ENCODE measurements at places on chromosomes 7 and 10.

DNA sequence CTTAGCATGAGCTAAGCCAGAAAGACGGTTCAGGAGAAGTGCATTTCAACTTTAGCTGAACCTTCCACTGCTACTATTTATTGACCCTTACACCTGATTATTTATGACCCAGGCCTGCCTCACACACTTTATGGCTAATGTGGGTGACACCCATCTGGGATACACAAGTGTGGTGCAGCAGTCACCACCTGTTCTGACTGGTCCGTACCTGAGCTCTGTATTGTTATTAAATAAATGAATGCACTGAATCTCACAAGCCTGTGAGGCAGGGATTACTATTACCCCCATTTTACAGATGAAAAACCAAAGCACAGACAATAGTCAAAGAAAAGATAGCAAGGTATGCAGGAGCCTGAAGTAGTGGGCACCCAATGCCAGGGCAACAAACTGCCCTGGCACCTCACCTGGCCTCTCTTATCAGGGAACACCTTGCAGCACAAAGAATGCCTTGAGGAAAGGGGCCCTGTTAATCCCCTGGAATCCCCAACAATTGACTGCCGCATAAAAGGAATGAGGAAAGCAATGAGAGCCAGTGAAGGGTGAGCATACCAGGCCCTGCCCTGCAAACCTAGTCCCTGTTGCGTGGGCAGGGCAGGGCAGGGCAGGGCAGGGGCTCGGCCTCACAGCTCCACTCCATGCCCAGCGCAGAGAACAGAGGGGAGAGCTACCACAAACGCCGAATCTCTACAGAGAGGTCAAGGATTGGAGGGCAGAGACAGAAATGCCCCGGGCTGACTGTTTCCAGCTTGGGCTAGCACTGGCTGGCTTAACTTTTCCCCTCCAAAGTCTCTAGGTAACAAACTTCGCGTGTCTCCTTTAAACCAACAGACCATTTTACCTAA lies 1.3 kb downstream of the ANXA11 start:
- peak; percentile 87 for DNase-seq

GRCh38 chr7:55463686-55464262 lies 98.6 kb downstream of the LANCL2 start:
- peak; percentile 8 for DNase-seq

DNA sequence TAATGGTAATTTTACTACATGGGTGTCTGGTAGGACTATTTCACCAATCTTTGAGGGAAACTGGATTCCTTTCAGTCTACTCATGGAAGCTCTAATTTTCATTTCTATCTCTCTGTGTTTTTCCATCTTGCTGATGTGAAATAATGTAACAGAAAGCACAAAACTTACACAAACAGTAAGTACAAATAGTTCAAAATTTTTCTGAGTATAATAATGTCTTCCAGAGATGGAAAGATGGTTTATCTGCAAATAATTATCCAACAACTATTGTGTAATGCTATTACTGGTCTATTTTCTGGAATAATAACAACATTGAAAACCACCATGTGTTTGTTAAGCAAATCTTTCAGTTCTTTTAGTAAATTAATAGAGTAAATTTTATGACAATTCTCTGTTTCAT lies 565.8 kb upstream of the MGMT start:
- DNase-seq = no peak

DNA sequence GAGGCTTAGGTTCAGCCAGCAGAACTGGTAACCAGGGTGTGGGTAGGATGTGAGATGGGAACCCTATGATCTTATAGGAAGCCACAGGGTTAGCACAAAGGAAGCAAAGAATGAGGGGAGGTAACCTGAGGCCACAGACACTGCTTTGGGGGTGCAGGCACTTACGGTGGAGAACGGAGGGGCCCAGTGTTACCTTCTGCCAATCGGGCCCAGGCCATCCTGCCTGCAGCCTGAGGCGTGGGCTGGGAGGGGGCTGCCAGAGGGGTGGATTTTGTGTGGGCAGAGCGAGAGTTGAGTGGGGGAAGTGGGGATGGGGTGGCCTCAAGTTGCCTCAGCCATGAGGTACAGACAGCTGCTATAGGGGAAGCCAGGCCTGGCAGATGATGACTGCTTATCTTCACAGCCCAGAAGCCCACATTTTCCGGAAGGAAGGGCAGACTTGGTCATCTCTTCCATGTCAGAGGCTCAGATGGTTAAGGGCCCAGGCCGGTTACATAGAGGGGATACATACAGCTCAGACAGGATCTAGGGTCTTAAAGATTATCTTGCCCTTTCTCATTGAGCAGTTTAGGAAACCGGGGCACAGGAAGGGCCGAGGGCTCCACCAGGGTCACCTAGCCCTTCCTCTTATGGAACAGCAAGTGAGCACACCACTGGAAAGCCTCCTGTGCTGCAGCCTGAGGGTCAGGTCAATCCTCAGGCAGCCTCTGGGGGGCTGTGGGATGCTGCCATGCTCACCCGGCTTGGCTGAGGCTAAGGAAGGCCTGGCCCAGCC lies 24.4 kb upstream of the VSIR start:
- DNase-seq = no peak

GRCh38 chr10:123464430-123465323 lies 201.5 kb upstream of the GPR26 start:
- DNase-seq = no peak

DNA sequence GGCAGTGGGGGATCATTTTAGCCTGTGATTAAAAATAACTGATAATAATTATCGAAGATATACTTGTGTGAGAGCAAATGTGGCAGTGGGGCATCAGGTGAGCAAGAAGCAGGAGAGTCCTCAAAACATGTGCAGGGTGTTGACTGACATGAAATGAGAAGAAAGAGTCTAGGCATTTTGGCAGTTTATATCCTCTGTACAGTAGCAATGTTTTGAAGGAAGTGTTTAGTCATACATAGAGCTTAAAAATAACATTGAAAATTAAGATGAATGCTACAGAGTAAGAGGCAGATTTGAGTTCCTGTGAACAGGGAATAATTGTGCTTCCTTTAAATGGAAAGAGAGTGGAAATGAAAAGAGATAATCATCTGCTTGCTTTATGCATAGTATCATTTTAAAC lies 47.4 kb downstream of the VPS50 start:
- DNase-seq = no peak

- DNase-seq = no peak
Measured at GRCh38 chr10:69089638-69090599, 2.0 kb downstream of the SRGN start.

DNA sequence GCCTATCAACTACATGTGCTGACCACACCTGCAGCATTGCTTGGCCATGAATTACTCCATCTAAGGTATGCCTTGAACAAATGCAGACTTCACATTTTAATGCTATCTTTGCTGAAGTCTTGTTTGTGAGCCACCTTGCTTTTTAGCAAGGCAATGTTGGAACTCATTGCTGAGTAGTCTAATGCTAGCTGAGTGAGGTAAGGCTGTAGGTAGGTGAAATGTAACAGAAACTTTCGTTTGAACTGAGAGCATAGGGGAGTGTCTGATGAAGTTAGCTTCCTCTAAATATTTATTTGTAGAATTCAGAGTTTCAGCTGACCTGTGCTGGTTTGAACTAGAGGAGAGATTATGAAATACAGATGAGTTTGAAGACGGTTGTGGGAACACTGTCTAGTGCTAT lies 238.5 kb downstream of the SEMA3A start:
- no peak for DNase-seq

DNA sequence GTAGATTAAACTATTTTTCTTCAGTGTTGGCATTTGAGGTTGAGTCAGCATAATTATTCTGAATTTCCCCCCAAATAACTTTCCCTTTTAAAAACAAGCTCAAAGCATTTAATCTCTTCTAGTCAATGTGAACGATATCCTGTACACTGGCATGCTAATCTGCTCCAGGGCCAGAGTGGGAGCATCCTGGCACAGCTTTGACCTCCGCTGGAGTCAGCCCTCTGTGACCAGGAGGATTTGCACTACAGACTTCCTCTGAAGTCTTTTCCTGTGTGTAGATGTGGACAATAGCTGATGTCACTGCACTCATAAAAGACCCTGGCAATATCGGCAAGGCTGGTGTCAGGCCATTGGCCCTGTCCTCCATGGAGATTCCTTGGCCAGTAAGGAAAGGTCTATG lies 340.2 kb downstream of the CDC14C start:
- DNase-seq = no peak

DNA sequence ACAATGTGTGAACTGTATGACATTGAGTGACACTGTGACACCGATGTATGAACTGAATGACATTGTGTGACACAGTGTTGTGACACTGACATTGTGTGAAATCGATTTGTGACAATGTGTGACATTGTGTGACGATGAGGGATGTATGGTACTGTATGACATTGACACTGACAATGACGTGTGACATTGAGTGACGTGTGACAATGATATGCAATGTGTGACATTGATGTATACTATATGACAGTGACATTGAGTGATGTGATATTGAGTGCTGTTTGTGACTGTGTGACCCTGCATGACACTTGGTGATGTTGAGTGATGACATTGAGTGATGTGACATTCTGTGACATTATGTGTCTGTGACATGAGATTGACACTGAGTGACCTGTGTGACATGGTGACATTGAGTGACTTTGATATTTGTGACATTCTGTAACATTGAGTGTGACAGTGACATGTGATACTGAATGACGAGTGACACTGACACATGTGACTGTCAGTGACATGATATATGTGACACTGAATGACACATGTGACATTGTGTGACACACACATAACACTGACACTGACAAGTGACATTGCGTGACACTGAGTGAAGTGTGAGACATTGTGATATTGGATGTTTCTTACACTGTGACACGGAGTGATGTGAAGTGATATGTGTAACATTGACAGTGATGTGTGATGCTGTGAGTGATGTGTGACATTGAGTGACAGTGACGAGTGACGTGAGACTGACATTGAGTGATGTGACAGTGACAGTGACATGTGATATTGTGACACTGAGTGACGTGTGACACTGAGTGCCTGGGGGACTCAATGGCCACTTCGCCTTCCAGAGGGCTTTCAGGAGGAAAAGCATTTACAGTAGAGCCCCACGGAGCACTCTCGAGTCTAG lies 167.5 kb downstream of the PRKAG2 start:
- no peak for DNase-seq

DNA sequence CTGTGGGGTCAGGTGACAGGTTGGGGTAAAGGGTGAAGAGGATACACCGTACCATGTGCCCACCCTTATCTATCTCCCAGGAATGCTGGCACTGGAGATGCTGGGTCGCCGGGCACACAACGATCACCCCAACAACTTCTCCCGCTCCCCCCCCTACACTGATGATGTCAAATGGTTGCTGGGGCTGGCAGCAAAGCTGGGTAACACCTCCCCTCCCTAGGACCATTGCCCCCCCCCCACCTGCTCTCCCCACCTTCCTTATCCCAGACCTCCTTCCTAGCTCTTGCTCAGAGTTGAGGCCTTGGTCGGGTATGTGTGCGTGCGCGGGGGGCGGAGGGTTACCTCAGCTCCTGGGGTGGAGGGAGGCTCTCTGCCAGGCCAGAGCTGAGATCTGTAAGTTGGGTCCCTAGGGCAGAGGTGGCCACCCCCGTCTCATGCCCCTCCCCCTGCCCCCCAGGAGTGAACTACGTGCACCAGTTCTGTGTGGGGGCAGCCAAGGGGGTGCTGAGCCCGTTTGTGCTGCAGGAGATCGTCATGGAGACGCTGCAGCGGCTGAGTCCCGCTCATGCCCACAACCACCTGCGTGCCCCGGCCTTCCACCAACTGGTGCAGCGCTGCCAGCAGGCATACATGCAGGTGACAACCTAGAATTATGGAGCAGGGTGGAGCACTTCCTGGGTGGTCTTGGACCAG lies 10.7 kb downstream of the NDST2 start:
- peak; percentile 45 for DNase-seq

GRCh38 chr7:45919231-45919784 lies 1.8 kb downstream of the IGFBP3 start:
- no peak for DNase-seq

- DNase-seq = no peak
Measured at GRCh38 chr10:126337251-126337810, 50.9 kb downstream of the ADAM12 start.

DNA sequence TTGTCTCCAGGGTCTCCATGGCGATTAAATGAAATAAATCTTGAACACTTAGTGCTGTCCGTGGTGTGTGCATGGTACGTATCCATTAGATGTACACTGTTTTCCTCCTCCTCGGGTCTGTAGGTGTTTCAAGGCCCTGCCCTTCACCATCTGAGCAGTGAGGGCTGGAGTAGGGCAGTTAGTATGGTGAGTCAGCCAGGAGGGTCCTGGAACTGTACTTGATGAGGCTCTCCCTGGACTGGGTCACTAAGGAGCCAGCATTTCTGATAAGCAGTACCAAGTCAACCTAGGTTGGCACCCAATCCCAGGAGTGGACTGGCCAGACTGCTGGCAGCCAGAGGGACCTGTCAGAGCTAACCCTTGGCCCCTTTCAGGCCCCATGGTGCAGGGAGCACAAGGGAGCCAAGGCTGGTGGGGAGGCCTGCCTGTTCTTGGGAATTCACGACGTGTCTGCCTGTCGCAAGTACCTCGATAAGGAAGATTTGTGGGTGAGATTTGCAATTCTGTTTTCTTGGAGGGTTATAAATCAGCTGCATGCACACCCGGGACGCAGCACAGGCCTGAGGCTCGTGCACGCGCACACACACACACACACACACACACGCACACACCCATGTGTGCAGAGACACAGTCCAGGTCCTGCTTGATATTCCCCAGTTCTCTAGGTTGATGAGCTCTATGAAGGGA lies 114.2 kb downstream of the ZMIZ1 start:
- DNase-seq = no peak

DNA sequence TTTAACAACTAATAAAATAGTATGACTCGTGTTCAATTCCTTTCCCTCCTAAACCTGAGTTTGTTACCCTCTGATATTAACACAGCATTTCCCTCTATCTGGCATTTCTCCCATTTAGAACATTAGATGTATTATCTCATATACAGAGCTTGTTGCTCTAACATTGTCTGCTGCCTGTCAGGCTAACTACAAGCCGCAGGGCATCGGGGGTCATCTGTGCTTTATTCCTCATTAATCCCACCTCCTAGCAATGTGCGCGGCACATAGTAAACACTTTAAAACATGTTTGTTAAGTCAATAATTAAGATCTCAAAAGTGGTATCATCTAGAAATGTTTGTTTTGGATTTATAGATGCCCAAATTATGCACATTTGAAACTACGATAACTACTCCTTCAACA lies 52.9 kb upstream of the NEBL start:
- DNase-seq = no peak

DNA sequence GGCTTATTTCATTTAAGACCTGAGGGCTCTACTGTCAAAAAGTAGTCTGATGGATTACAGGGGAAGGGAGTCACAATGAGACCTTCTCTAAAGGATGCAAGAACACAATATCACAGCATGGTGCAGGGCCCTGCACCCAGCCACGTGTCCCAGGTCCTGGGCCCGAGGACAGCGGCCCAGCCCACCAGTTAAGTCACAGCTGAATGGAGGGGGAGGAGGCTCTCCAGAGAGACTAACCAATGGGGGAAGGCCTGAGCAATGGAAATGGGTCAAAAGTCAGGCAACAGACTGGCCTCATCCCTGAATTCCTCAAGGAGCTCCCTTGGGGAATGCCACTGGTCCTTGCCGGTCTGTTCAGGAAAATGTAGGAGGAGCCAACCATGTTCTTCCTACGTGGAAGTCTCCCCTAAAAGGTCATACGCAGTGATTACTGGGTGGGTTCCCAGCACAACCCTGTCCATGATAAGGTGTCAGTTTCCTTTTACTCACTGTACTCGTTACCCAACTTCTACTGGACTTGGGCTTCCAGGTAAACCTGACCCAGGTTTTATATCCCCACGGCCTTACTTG lies 28.3 kb downstream of the CCDC3 start:
- no peak for DNase-seq

Measured in upper lobe of right lung (tissue), 1 donor.